HepG2 (cell line): ENCODE measurements at places on chromosomes 11 and 22. TPM values are rescaled to one million over a fixed set of nuclear protein-coding genes. Genes with fewer than 3 reads are reported as not detected.

DNA sequence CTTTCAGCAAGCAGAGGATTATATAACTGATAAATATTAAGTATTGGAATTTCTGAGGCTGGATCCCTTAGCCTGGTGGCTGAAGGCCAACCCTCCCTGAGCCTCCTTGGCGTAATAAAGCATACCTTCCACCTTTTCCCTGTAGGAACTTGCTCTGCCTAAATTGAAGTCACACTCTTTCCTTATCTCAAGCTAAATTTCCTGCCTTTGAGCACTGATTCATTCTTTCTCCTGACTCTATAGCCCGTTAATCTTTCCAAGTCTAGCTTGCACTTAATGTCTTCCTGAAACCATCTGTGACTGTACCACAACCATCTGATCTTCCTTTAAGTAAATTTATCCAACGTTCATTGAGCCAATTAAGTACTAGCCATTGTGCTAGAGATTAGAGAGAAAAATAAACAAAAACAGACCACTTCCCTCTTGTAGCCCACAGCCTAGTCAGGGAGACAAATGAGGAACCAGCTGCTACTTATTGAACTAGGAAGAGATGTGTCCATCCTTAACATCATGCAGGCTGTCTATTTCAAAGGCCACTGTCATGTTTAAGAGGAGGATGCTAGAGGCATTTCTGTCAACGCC lies 62.9 kb downstream of the GRK3 start:
- no peak for DNase-seq
- H3K27me3 ChIP-seq, result no peaks in the 10 kb centered on the region
- H3K4me1 ChIP-seq, result peaks cover 17% of the 10 kb centered on the region

- H3K4me1 ChIP-seq, result no peaks in the 10 kb centered on the region
- no peak for DNase-seq
- no peaks in the 10 kb centered on the region for H3K27me3 ChIP-seq
- no peaks in the 10 kb centered on the region for H3K36me3 ChIP-seq
- H3K27ac ChIP-seq, result no peak overlapping the region
- no peak overlapping the region for H3K4me3 ChIP-seq
Observed at GRCh38 chr11:24794064-24794463, 297.2 kb downstream of the LUZP2 start.

GRCh38 chr11:57311109-57311936 lies 13.4 kb downstream of the TNKS1BP1 start:
- peak overlapping the region; percentile 48 for H3K27ac ChIP-seq
- peaks cover 22% of the 10 kb centered on the region; the same call in 2 of the 3 replicates for H3K36me3 ChIP-seq
- DNase-seq, result peak; percentile 84

DNA sequence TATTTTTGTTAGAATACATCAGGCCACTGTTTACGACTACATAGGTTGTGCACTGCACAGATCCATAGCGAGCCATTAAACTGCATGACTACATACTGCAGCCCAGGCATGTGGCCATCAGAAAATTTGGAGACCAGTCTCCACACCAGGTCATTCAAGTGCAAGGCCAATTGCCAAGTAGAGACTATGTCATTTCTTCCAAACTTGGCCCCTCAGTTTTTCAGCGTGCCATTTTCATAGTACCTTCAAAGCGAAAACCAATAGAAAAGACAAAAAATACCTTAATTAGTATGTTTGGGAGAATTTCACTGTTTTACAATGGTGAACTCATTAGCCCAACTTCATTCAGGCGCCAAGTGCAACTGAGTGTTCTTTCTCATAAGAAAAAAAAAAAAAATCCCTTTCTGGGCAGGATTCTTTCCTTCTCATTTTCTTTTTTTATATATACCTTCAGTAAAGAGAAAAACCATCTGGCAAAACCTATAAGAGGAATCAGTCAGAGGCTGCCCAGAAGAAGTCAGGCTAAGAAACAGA lies 30.4 kb downstream of the PAMR1 start:
- H3K27me3 ChIP-seq, result peaks cover 15% of the 10 kb centered on the region; the same call in 1 of the 3 replicates
- no peaks in the 10 kb centered on the region for H3K36me3 ChIP-seq
- no peak for DNase-seq
- H3K4me3 ChIP-seq, result no peak overlapping the region
- no peak overlapping the region for H3K27ac ChIP-seq

GRCh38 chr11:44905131-44905866 lies 45.4 kb downstream of the TP53I11 start:
- H3K4me3 ChIP-seq, result no peak overlapping the region
- H3K27me3 ChIP-seq, result peaks cover 14% of the 10 kb centered on the region; the same call in 1 of the 3 replicates
- H3K27ac ChIP-seq, result no peak overlapping the region
- no peaks in the 10 kb centered on the region for H3K4me1 ChIP-seq

OR8G1 gene
- not detected in 2 replicates for polyA plus RNA-seq

DSCAML1 gene
- 0.40 and 0.72 TPM in 2 replicates for polyA plus RNA-seq
